Stimulated activated CD4-positive, alpha-beta T cell treated with anti-CD3 and anti-CD28 coated beads, Interleukin-12 subunit alpha, Interleukin-12 subunit beta, amount 100 ng/mL, for 4 hours (primary cell): ENCODE measurements at places on chromosomes 7 and 10.

- DNase-seq = no peak
Observed at GRCh38 chr7:130975731-130976130, 241.7 kb upstream of the KLF14 start.

- DNase-seq = no peak
Observed at GRCh38 chr7:135197906-135198655, 13.2 kb downstream of the WDR91 start.

GRCh38 chr7:123860848-123861247 lies 15.9 kb downstream of the HYAL4 start:
- no peak for DNase-seq

GRCh38 chr10:98131619-98132018 lies 2.8 kb upstream of the R3HCC1L start:
- no peak for DNase-seq

GRCh38 chr7:28083998-28084985 lies 96.3 kb downstream of the JAZF1 start:
- DNase-seq = no peak

DNA sequence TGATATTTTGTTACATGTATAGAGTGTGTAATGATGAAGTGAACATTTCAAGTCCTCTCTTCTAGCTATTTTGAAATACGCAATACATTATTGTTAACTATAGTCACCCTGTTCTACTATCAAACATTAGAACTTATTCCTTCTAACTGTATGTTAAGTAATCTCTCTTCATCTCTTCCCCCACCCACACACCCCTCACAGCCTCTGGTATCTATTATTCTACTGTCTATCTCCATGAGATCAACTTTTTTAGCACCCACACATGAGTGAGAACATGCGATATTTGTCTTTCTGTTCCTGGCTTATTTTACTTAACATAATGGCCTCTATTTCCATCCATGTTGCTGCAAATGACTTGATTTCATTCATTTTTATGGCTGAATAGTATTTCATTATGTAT lies 57.7 kb upstream of the EGR2 start:
- DNase-seq = no peak

- no peak for DNase-seq
Observed at GRCh38 chr7:44305564-44306507, 19.6 kb downstream of the CAMK2B start.

DNA sequence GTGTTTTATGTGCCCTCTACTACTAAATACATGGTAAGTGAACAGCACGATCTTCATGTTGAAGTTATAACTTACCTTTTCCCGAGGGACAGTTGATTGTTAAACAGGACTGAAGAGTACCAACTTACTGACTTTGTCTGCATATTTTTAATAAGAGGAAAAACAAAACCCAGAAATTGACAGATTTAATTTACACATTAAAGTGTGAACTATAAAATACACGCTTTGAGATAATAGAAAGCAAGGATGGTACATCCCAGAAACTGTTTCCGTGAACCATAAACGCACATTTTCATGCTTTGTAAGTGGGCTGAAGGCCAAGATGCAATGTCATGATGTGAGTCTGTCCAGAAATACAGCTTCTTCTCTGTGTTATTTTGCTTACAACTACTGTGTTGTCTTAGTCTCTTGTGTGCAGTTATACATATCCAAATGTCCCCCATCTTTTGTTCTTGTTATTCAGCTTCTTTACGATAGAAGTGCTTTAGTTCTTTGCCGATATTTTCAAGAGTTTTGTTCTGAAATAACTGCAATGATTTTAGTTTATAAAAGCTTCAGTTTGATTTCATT lies 190.1 kb downstream of the MLLT10 start:
- DNase-seq = no peak

GRCh38 chr10:36765782-36766414 lies 359.5 kb upstream of the ANKRD30A start:
- no peak for DNase-seq

- no peak for DNase-seq
Observed at GRCh38 chr10:9342885-9343570, 1288.5 kb downstream of the GATA3 start.

- no peak for DNase-seq
Observed at GRCh38 chr7:57165285-57165899, 33.2 kb upstream of the ZNF479 start.

DNA sequence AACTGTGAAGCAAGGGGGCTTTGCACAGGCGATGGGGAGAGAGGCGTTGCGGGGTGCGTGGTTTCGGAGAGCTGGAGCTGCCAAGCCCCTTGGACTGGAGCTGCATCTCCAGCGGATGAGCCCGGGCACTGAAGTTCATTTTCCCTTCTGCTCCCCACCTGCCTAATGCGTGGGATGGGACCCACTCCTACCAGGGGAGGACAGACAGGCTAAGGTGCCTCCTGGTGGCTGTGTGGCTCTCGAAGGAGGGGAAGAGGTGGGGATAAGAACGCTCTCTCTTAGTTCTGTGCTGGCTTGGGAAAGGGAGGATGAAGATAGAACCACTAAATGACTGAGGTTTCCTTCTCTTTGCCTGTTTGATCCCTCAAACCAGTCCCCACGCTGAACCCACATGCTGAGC lies 177.6 kb upstream of the PITRM1 start:
- DNase-seq = no peak
